ENCODE measurements at places on chromosomes 6 and 20. TPM values are rescaled to one million over a fixed set of nuclear protein-coding genes. Genes with fewer than 3 reads are reported as not detected.
A peak's percentile ranks its signal among the peaks of the same experiment; 100 is the strongest.

- H3K4me1 ChIP-seq, result peaks cover 5% of the 10 kb centered on the region
- H3K36me3 ChIP-seq, result no peaks in the 10 kb centered on the region
- H3K4me3 ChIP-seq, result no peak overlapping the region
These were observed 52.7 kb downstream of the ZDHHC14 start for GRCh38 chr6:157433678-157434081.

DNA sequence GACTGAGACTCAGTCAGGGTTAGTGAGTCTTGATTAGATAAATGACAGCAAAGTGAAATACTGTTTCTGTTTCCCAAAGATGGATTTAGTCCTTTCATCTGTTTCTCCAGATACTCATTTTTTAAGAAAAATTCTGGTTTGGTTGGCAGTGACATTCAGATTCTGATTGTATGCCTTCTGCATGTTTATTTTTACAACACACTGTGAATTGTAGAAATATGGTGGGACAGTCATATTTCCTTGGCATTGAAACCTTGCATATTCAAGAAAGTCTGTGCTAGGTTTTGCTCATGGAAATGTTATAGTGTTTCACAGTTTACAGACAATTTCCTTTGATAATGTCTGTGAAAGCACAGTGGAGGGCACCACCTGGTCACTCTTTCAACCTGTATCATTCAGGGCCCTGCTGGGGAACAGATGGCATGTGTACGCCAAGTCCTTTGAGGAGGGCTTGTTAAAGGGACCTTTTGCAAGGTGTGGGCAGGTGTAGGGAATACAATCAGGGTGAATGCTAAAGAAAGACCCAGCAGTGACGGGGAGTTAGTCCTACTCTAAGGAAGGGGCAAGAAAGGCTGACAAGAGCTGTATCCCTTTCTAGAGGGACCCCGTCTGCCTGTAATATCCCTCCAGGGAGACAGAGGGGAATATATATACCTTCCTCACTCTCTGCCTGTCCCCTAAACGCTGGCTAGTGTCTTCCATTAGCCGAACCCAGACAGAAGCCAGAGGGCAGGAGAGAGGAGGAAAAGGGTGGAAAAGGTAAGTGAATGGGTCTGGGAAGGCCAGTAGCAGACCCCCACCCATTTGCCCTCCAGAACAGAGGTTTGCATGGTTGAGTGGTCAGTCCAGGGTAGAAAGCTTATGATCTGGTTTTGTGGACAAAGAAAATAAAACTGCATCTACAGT is 10.2 kb downstream of the PLCB4 start:
- no peak overlapping the region for H3K27ac ChIP-seq
- DNase-seq, result no peak
- no peaks in the 10 kb centered on the region for H3K36me3 ChIP-seq
- no peaks in the 10 kb centered on the region for H3K4me1 ChIP-seq
- no peaks in the 10 kb centered on the region for H3K27me3 ChIP-seq
- no peak overlapping the region for H3K4me3 ChIP-seq

GRCh38 chr6:139979021-139979725 is 604.7 kb upstream of the CITED2 start:
- H3K4me3 ChIP-seq, result no peak overlapping the region
- no peak for DNase-seq
- H3K27ac ChIP-seq, result no peak overlapping the region
- H3K4me1 ChIP-seq, result no peaks in the 10 kb centered on the region

DNA sequence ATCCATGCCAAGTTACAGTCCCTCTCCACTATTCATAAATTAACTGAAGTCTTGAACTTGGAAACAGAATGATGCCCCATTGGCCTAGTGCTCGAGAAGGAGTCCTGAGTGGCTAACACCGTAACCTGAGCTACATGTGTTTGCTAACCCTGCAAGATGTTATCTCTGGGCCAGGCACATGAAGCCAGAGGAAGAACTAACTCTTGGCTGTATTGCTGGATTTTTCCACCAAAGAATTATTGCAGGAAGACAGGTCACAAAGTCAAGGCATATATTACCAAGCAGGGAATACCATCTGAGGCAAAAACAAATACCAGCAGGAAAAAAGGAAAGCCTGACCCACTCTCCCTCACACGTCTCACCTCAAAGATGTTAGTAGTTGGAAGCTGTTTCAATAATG is 148.9 kb upstream of the PHACTR1 start:
- no peaks in the 10 kb centered on the region for H3K4me1 ChIP-seq
- H3K27me3 ChIP-seq, result no peaks in the 10 kb centered on the region
- no peak overlapping the region for H3K27ac ChIP-seq
- no peak for DNase-seq

- no peak overlapping the region for H3K27ac ChIP-seq
- H3K36me3 ChIP-seq, result no peaks in the 10 kb centered on the region
- H3K4me1 ChIP-seq, result no peaks in the 10 kb centered on the region
- no peak overlapping the region for H3K4me3 ChIP-seq
- no peaks in the 10 kb centered on the region for H3K27me3 ChIP-seq
These were observed 303.9 kb downstream of the CDKAL1 start for GRCh38 chr6:20838113-20838512.

GRCh38 chr20:63969838-63970713 is at the start of gene ZNF512B:
Gene ZNF512B (minus strand): TSS chr20:63969930. CDS start chr20:63967950, 1,980 bp downstream.
- H3K27ac ChIP-seq, result no peak within 1 kb of the TSS
- peak within 1 kb of the TSS; percentile 73 for H3K4me3 ChIP-seq
- H3K27me3 ChIP-seq, result 0 out of 2 replicates have a peak, but pooled peaks cover 3% of the 10 kb centered on the region
- DNase-seq, result peak; percentile 82

DNA sequence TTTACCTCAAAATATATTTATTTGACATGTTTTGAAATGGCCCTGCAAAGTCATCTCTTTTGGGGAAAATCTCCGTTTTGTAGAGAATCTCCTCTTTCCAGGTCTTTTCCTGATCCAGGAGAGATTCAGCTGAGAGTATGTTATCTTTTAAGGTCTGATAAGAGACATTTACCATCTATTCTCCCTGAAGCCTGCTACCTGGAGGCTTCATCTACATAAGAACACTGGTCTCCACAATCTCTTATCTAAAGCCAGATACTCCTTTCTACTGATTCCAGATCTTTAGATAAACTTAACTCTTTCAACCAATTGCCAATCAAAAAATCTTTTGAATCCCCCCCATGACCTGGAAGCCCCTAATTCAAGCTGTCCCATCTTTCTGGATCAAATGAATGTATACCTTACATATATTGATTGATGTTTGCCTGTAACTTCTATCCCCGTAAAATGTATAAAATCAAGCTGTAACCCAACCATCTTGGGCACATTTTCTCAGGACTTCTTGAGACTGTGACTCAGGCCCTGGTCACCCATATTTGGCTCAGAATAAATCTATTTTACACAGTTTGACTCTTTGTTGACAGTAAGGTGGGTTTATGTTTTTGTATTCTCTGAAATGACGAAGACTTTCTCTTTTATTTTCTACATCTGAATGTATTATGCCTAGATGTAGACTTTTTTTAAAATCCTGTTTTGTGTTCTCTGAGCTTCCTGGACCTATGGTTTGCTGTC is 95.5 kb downstream of the ECT2L start:
- H3K27ac ChIP-seq, result no peak overlapping the region
- no peaks in the 10 kb centered on the region for H3K36me3 ChIP-seq
- H3K4me3 ChIP-seq, result no peak overlapping the region
- H3K4me1 ChIP-seq, result no peaks in the 10 kb centered on the region
- no peak for DNase-seq

GRCh38 chr6:56693246-56693607 is 50.5 kb upstream of the DST start:
- no peak for DNase-seq
- H3K36me3 ChIP-seq, result no peaks in the 10 kb centered on the region
- no peaks in the 10 kb centered on the region for H3K27me3 ChIP-seq
- H3K27ac ChIP-seq, result no peak overlapping the region
- no peaks in the 10 kb centered on the region for H3K4me1 ChIP-seq

DNA sequence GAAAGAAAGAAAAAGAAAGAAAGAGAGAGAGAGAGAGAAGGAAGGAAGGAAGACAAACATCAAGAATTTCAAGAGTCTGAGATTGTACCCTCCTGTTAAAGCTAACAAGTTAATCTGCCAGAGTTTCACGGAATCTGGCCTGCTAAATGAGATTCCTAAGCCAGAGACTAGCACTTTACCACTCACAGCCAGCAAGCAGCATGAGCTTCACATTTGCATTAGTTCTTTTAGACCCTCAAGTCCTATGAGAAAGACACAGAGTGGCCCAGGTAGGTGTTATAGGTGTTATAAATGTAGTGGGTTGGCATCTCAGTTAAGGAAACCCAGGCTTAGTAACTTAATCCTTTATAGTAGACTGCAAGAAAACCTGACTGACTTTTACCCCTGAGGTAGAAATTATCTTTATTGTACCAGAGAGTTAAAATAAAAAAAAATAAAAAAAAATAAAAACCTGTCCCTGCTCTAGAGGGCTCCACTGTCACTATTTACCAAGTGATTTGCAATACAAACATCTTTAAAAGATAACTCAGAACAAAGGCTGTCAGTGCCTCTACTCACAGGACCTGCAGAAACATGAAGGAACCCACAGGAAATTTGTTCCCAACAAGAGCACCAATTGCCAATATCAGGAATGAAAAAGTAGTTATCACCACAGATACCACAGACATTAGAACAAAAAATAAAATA is 9.7 kb upstream of the IBTK start:
- H3K36me3 ChIP-seq, result no peaks in the 10 kb centered on the region
- H3K27ac ChIP-seq, result no peak overlapping the region
- no peaks in the 10 kb centered on the region for H3K27me3 ChIP-seq
- DNase-seq, result no peak
- H3K4me1 ChIP-seq, result peaks cover 3% of the 10 kb centered on the region

DNA sequence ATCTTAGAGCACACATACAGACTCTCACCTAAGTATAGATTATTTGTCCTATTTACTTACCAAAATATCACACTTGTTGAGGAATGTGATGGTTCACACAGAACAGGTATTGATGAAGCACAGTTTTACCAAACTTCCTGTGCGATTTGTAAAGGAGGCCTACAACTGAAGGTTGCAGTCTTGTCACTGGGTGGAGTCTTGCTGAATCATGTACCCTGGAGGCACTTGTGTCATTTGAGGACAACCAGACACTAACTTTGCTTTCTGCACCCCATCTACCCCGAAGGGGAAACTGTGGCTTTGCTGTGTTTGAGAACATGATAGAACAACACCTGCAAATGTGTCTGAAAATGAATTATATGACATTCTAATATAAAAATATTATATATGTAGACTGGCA is 32.4 kb upstream of the HINT3 start:
- no peaks in the 10 kb centered on the region for H3K36me3 ChIP-seq
- H3K4me3 ChIP-seq, result no peak overlapping the region
- no peaks in the 10 kb centered on the region for H3K4me1 ChIP-seq
- DNase-seq, result no peak

DNA sequence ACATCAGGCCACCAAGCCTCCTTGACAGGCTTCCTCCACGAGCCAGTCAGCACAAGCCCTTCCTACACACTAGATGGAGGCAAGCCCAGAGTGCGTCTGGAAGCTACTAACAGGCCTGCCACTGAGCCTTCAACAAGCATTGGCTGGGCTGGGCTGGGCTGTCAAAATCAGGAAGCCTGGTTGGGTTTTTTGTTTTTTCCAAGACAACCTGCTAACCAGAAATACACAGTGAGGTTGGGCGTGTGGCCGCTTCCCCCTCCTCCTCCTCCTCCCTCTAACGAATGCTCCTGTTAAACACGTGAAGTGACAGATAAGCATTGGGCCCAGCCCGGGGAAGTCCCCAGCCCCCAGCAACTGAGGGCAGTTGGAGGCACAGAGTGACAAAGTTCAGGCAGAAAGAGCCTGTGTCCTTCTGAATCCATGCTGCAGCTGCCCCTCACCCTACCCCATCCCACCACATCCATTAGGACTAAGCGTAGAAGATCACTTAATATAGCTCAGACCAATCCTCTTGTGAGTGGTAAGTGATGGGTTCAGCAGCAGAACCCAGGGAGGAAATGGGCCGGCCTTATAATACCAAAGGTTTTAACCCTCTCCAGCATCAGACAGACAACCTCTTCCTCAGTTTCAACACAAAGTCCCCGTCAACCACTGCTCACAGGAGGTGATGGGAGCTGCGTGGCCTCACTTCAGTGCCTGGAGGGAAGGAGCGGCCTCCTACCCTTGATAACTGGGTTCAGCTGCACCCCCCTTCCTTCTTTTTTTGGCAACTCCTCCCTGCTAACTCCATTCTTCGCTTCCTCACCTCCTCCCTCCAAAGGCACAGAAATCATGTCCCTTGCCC is 1.1 kb downstream of the NFATC2 start:
- no peak for DNase-seq
- no peak overlapping the region for H3K27ac ChIP-seq
- H3K36me3 ChIP-seq, result no peaks in the 10 kb centered on the region
- H3K27me3 ChIP-seq, result peaks cover 14% of the 10 kb centered on the region
- no peak overlapping the region for H3K4me3 ChIP-seq

DNA sequence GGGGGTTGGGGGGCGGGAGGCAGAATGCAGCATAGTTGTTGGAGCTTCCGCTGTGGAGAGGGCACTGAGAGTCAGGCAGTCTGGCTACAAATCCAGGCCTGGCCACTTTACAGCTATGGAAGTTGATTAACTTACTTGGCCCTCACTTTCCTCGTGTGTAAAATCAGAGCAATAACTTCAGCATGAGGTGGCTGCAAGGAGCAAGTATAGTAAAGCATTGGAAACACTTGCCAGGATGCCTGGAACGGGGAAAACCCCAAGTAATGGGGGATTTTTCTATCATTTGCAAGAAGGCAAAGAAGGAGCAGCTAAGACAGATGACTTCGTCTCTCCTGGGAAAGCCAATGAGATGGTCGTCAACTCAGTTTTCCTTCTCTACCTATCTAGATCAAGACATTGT is 35.8 kb downstream of the AGPAT4 start:
- DNase-seq, result no peak
- H3K4me1 ChIP-seq, result peaks cover 2% of the 10 kb centered on the region
- H3K36me3 ChIP-seq, result no peaks in the 10 kb centered on the region
- no peak overlapping the region for H3K4me3 ChIP-seq
- no peaks in the 10 kb centered on the region for H3K27me3 ChIP-seq

DNA sequence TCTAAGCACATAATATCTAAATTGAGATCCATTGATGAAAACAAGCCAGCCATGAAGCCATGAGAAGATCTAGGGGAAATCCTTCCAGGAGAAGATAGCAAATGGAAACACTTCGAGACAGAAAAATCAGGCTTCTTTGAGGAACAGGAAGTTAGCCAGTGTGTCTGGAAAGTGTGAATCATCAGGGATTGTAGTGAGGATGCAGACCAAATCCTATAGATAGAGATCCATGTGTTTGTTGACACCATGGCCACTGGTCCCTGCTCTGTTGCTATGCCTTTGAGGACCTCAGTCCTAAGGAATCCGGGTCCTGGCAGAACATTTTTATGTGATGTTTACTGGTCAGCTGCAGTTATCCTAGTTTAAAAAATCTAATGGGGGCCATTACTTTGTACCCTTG is 6.6 kb upstream of the ELOVL2 start:
- no peaks in the 10 kb centered on the region for H3K36me3 ChIP-seq
- H3K4me3 ChIP-seq, result no peak overlapping the region
- no peak overlapping the region for H3K27ac ChIP-seq

- DNase-seq, result peak; percentile 41
- no peaks in the 10 kb centered on the region for H3K36me3 ChIP-seq
- H3K27me3 ChIP-seq, result no peaks in the 10 kb centered on the region
- no peak overlapping the region for H3K4me3 ChIP-seq
These were observed 61.6 kb downstream of the TTI1 start for GRCh38 chr20:37971561-37972127.

GRCh38 chr6:44353336-44353735 is 10.9 kb downstream of the SPATS1 start:
- H3K27me3 ChIP-seq, result no peaks in the 10 kb centered on the region
- DNase-seq, result no peak
- no peak overlapping the region for H3K27ac ChIP-seq
- H3K36me3 ChIP-seq, result no peaks in the 10 kb centered on the region

GRCh38 chr6:89580997-89581666 is 57.4 kb downstream of the LYRM2 start:
- no peak overlapping the region for H3K27ac ChIP-seq
- no peaks in the 10 kb centered on the region for H3K36me3 ChIP-seq
- H3K27me3 ChIP-seq, result no peaks in the 10 kb centered on the region
- H3K4me3 ChIP-seq, result no peak overlapping the region

The BPIFB1 gene
- not detected for total RNA-seq

The PACRG gene
- total RNA-seq, result not detected

The FOXA2 gene
- total RNA-seq, result 0.34 TPM

The SMIM8 gene
- total RNA-seq, result 8.6 TPM

The PNLDC1 gene
- total RNA-seq, result 0.44 TPM

The DHX35 gene
- total RNA-seq, result 20.1 TPM

All from H1 (cell line).